Right atrium auricular region (tissue), 2 donors: ENCODE measurements at places on chromosomes 13 and 19.

- no peak for DNase-seq
Measured at GRCh38 chr13:57527114-57527735, 104.3 kb upstream of the PCDH17 start.

DNA sequence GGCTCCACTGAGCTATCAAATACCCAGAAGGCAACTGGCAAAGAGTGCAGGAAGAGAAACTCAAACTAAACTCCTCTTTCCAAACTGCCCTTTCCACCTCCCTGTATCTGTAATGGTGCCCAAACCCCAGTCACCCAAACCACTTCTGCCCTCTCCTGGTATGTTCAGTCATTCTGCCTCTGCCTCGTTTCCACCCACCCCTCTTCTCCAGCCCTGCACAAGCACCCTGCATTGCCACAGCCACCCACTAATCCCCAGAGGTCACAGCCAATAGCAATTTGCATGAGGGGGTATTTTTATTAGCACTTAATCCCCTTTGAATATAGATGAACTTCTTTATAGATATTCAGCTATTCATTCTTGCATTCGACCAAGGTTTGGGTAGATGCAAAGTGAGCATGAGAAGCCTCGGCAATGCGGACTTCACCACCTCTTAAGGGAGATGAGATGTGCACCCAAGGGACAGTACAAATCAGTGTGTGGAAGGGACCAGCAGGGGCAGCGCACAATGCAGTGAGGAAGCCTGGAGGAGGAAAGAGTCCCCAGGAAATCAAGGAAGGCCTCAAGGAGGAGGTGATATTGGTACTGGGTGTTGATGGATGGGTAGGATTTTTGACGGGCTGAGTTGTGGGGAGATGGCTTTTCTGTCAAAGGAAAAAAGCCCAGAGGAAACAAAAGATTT is 12.4 kb downstream of the TMEM272 start:
- DNase-seq: peak; percentile 59

GRCh38 chr19:42251572-42252358 is 3.2 kb downstream of the ERF start:
- DNase-seq: no peak

GRCh38 chr13:94704377-94705080 is 7.8 kb downstream of the SOX21 start:
- DNase-seq: no peak

GRCh38 chr13:112849500-112849899 is 119.5 kb upstream of the MCF2L start:
- DNase-seq: no peak

GRCh38 chr19:16330806-16331690 is 6.4 kb downstream of the KLF2 start:
- no peak for DNase-seq

DNA sequence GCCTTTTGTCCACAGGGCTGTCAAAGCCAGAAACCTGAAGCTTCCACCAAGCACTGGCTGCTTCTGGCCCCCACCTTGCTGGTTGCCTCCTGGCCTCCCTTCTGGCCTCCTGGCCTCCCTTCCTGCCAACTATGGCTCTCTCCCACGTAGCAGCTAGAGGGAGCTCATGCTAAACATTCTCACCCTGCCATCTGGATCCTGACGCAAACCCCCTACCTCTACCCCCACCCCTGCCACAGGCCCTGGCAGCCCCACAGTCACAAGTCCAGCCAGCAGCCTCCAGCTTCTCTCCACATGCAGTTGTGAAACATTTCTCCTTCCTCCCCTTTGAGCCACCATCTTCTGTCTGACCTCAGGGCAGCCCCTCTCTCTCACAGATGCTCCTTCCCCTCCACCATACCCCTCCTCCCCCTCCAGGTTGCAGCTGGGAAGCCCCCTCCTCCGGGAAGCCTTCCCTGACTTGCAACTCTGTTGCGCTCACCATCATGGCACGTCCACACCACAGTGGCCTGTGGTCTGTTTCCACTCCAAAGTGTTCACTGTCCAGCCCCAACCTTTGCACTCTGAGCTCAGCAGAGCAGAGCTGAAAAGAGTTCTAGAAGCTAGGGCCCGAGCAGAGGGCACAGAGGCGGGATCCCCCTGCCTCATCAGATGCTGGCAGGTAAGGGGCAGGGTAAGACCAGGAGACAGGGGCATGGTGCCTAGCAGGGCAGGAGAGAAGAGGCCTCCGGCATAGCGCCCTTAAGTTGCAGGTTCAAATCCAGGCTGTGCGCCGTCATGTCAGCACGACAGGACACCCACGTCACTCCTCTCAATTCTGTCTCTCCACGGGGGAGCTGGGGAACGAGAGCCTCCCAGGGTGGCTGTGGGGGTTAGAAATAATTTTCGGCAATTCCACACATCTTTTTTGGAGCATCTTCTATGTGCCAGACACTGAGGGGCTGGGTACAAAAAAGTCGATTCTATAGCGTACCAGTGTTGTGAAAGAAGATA is 7.3 kb downstream of the ADGRL1 start:
- no peak for DNase-seq

GRCh38 chr19:9935506-9936325 is 599 bp downstream of the OLFM2 start:
- no peak for DNase-seq

DNA sequence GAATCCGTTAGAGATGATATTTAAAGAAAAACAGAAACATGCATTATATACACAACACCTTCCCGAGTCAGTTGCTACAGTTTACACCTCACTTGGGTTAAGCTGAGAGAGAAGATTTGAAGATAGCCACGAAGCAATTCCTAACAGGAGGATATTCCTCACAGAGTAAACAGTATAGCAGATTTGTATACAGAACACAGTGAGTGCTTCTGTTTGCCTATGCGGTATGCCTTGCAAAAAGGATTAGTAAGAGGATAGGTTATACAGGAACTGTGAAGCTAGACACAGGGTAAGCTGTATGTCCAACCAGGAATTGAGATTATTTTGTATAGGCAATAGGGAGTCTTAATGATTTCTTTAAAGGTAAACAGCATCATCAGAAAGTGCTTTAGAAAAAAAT is 471.8 kb downstream of the LIG4 start:
- DNase-seq: no peak

DNA sequence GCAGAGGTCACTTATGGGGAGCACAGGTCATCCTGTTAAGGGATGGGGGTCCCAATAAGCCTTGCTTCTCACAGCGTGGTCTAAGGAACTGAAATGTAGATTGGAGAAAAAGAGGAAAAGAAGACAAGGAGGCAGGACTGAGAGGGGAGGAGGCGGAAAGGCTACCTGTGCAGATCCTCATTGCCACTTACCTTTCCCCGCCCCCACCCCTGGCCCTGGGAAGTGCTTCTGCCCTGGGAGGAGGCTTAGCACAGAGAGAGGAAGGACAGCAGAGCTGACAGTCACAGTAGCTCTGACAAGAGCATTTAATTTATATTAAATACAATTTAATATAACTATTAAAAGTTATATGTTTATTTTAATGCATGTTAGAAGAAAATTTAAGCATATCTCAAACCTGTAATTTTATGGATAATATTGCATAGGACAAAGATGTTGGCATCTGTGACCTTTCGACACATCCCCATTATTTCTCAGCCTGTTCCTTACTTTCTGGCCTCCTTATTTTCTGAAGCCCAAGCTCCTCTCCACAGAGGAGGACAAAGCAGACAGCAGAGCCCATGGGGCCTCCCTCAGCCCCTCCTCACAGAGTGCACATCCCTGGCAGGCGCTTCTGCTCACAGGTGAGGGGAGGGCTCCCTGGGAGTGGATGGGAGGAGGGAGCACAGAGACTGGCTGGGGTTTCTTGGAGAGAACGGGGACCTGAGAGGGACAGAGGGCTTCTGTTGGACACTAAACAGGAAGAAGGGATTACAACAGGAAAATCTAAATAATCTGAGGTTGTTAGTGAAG is 23.4 kb downstream of the CEACAM21 start:
- DNase-seq: no peak

- peak; percentile 87 for DNase-seq
Measured at GRCh38 chr13:113647351-113648215, 10.4 kb downstream of the ATP4B start.

DNA sequence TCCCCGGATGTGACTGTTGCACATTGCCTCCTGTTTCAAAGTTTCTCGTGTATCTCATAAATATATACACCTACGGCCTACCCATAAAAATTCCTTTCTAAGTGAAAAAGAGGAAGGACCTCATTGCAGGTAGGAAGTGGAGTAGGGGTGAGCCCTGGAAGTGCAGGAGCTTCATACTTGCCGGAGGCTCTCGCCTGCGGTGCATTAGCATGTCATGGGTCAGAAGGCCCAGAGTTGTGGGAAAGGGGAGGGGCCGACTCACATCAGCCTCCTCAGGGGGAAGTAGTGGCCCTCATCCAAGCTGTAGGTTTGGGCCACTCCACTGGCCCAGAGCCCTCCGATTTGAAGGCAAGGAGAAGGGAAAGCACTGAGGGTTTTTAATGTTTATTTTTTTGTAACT is 26.0 kb upstream of the IRS2 start:
- DNase-seq: no peak

- no peak for DNase-seq
Measured at GRCh38 chr19:7744199-7744786, 3.0 kb downstream of the CD209 start.

DNA sequence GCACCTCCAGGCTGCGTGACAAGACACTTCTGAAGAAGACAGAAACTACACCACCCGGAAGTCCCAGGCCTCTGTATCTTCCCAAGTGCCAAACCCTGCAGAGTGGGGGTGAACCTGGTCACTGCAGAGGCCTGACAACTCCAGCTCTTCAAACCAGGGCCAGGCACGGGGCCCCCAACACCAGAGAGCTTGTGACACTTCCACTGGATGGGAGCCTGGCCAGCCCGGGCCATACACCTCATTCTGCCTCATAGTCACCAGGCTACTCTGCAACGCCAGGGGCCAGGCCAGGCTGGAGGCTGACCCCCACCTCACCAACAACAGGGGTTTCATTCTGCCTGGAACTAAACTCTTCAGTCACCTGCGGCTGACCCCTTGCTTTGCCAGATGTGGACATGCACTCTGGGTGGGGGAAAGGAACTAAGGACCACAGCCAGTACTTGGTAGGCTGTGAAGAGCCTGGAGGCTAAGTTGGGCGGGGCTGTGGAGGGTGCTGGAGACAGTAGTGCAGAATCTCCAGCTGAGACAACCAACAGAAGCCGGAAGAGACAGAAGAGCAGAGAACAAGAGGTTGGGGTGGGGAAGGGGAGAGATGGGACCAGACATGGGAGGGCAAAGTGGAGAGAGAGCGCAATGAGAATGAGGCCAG is 23.0 kb downstream of the TUBA3C start:
- DNase-seq: no peak

- DNase-seq: peak; percentile 64
Measured at GRCh38 chr19:4139614-4140236, 13.7 kb upstream of the CREB3L3 start.

- no peak for DNase-seq
Measured at GRCh38 chr19:11286312-11286974, 9.5 kb upstream of the TSPAN16 start.

DNA sequence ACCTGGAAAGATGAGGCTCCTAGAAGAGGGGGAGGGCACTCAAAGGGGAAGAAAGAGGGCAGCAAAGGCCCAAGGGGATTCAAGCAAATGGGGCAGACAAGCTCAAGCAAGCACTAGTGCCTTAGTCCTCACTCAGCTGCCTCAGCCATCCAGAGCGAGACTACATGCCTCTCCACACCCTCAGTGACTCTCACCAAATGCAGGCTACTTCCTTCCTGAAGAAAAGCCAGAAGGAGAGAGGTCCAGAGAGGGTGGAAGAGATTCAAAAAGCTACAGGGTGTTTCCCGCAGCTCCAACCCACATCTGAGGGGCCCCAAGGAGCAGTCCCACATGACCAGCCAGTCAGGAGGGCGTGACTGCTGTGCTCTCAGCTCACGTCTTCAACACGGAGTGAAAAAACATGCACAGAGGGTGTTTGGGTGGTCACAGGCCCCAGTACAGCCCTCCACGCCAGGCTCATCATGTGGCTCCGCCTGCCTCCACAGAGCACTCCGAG is 40.5 kb downstream of the MIPEP start:
- no peak for DNase-seq

- no peak for DNase-seq
Measured at GRCh38 chr19:12953138-12953798, 3.8 kb downstream of the GADD45GIP1 start.

- DNase-seq: no peak
Measured at GRCh38 chr13:33323801-33324510, 38.4 kb upstream of the STARD13 start.

GRCh38 chr19:49224879-49225278 is 67.3 kb downstream of the TRPM4 start:
- no peak for DNase-seq

DNA sequence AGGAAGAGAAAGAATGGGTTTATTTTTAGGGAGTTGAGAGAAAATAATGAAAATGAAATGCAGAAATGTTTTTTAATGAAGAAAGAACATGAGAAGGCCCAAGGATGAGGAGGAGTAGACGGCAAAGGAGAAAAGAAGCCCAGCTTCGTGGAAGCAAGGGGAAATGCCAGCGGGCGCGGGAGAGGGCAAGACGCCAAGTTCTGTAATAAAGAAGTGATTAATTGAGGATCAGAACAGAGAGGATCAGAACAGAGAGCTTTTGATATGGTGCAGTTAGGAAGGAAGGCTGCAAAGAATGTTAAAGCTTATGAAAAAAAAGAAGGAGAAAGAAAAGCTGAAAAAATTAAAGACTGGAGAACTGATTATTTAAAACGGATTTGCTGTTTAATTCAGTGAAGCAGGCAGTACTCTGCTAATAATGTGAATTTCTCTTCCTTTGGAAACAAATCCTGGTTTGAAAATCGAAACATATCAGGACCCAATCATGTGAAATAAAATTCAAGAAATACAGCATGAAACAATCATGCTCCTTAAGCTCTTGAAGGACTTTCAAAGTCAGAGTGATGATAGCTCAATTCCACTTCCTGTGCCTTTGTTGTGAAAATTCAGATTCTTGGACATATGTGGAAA is 99.3 kb upstream of the SOX1 start:
- no peak for DNase-seq

GRCh38 chr13:70604448-70604847 is 496.2 kb upstream of the KLHL1 start:
- DNase-seq: no peak

- DNase-seq: no peak
Measured at GRCh38 chr13:77740097-77740735, 42.7 kb downstream of the SLAIN1 start.

DNA sequence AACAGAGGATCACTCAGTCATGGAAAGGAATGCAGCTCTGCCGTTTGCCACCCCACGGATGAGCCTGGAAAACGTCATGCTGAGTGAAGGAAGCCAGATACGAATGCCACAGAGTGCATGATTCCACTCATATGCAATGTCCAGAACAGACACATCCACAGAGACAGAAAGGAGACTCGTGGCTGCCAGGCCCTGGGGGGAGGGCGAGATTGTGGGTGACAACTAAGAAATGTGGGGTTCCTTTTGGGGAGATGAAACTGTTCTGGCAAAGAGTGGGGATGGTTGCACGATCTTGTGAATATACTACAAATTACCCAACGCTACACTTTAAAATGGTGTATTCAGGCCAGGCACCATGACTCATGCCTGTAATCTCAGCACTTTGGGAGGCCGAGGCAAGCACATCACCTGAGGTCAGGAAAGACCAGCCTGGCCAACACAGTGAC is 27.2 kb upstream of the NAPA start:
- no peak for DNase-seq

GRCh38 chr13:97229699-97230098 is 7.6 kb downstream of the MBNL2 start:
- DNase-seq: no peak

- no peak for DNase-seq
Measured at GRCh38 chr19:7676376-7676775, 514 bp upstream of the MCEMP1 start.
